ENCODE measurements at places on chromosomes 12 and 14.
A peak's percentile ranks its signal among the peaks of the same experiment; 100 is the strongest.

GRCh38 chr12:61525331-61525730 lies 734.9 kb upstream of the USP15 start:
- no peak for DNase-seq

DNA sequence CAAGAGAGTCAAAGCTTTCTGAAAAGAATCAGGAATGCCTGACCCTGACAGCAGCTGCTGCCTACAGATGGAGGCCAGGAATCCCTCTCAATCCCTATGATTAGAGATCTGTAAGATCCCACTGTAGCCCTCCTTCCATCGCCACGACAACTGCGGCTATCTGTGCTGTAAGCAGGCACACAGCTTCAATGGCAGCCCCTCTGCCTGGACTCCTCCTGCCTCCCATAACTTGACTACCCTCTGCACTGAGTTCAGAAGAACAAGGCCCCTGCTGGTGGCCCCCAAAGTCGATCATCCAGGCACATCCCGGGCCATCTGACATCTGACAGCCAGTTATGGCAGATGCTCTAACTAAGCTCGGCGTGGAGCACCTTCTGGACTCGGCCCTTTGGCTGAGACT lies 2.9 kb downstream of the CLMN start:
- DNase-seq: no peak

GRCh38 chr12:118746960-118747359 lies 234.4 kb upstream of the SRRM4 start:
- no peak for DNase-seq

DNA sequence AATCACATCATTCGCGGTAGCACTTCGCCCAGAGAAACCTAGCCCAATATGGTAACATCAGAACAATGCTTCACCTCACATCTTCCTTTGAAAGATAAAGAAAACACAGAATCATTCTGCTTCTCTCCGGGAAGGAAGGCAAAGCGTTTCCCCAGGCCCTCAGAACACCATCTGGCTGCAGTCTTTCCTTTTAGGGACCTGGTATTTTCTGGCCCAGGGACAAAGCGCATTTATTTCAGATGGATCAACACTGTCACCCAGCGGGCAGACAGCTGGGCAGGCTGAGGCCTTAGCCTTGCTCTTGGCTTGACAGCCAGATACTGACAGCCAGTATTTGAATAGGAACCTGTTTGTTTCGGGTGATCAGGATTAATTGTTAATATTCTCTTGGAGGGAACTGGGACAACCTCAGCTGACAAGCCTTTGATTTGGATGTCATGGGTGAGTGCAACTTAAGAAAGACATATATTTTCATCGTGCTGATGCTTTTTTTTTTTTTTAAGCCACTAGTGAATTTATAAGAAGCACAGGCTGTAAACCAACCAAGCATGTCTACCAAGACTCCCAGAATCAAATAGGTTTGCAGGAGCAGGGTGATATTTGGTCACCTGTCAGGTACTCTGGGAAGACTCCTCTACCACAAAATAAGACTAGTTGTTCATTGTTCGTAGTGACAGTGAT lies 118.9 kb downstream of the VEZT start:
- no peak for DNase-seq

DNA sequence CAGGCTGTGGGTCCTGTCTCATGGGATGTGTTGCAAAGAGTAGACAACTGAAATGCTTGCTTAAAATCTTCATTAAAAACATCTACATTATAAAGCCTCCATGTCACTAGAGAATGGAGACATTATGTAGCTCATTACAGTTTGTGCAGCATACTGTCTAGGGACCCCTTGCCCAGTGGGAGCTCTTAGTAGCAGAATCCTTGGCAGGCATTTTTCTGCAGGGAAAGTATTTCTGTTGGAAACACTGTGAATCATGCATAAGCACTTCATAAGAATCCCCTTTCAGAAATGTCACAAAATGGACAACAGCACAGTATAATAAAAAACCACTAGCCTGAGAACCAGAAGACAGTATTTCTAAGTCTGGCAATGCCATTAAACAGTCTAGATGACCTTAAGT lies 174.3 kb downstream of the MGAT4C start:
- DNase-seq: no peak

- DNase-seq: no peak
These were observed 2.1 kb downstream of the PRPH start for GRCh38 chr12:49296836-49297694.

DNA sequence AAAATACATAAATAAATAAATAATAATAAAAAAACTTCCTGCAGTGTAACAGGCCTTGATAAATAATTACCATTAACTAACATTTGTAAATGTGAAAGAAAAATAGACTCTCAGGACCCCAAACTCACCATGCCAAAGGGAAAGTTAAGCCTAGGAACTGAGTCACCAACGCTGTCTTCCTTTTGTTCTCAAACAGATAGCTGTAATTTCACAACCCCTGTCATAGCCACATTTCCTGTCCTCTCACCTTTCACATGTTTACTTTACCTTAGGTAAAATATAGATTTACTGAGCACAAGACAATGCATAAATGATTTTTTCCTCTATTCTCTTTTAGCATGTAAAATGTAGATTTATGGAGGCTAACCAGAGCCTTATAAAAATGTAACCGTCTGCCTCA lies 35.9 kb upstream of the CHST11 start:
- no peak for DNase-seq

DNA sequence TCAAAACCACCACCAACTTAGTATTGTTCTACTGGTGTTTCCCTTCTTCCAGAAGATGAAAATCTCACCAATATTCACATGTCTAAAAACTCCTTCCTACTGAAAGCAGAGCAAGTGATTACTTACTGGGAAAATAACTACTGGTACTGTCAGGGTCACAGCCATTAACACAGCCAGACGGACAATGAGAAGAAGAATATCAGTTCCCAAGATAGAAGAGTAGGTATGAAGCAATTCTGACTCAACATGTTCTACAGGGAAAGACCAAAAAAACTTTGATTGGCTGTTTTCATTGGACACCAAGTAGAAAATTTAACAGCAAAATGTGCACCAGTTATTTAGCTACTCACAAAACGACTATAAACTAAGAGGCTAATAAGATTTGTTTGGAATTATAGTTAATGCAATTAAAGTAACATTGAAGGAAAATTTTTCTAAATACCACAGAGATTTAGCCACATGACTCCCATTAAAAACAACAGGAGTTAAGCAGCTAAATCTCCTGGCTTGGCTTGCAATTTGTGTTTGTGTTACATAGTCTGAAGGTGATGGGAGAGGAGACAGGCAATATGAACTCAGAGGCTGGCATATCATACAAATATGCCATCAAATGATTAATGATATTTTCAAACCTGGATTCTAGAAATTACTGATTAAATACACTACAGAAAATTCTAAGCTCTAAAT lies 9.5 kb downstream of the SLC38A2 start:
- no peak for DNase-seq

- no peak for DNase-seq
These were observed 18.1 kb downstream of the RFC5 start for GRCh38 chr12:118034429-118035189.

- no peak for DNase-seq
These were observed 6.0 kb downstream of the BTG1 start for GRCh38 chr12:92139634-92140150.

- DNase-seq: peak; percentile 32
These were observed 18.2 kb upstream of the RNASE12 start for GRCh38 chr14:20609215-20610001.

GRCh38 chr14:54727929-54728328 lies 161.0 kb downstream of the SAMD4A start:
- no peak for DNase-seq

DNA sequence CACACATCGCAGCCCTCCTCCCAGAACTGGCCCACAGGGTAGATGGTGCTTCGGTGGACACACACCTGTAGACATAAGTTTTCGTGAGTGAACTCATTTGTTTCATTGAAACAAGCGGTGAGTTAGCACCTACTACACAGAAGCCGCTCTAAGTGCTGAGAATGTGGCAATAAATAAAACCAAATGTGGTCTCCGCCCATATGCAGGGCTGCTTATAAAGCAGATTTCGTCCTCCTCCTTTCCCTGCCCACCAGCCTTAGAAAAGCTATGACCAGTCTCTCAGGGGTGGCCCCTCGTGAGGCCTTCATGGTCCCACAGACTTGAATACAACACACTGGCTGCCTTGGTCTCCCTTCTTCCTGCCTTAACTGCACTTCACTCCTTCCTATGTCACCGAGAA lies 31.1 kb upstream of the ANO2 start:
- DNase-seq: no peak

GRCh38 chr14:22540811-22541360 lies 48.1 kb downstream of the DAD1 start:
- DNase-seq: no peak

DNA sequence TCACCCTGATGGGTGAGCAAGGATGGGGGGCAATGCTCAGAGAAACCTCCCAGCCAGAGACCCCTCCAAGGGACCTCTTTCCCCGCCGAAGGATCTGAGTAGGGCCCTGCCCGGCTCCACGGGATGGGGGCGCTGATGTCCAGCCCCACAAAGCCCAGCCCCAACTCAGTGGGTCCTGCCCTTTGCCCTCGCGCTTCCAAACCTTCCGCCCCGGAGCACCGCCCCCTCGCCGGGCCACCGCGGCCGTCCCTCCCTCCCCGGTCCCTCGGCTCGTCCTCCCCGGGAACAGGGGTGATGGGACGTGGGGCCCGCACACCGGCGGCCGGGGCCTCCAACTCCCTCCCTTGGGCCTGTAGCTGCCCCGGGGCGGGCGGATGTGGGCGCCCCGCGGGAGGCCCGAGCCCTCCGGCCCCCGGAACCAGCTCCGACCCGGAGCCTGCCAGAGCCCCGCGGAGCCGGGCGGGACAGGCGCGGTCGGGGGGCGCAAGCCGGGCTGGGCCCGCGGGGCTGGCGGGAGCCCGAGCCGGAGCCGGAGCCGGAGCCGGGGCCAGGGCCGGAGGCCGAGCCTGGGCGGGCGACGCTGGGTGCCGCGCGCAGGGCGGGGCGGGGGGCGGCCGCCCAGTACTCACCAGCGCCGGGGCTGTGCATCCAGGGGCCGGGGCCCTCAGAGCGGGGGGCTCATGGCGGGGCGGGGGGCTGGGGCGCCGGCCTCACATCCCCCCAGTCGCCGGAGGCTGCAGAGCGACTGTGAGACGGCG lies 386 bp downstream of the HDAC7 start:
- no peak for DNase-seq

DNA sequence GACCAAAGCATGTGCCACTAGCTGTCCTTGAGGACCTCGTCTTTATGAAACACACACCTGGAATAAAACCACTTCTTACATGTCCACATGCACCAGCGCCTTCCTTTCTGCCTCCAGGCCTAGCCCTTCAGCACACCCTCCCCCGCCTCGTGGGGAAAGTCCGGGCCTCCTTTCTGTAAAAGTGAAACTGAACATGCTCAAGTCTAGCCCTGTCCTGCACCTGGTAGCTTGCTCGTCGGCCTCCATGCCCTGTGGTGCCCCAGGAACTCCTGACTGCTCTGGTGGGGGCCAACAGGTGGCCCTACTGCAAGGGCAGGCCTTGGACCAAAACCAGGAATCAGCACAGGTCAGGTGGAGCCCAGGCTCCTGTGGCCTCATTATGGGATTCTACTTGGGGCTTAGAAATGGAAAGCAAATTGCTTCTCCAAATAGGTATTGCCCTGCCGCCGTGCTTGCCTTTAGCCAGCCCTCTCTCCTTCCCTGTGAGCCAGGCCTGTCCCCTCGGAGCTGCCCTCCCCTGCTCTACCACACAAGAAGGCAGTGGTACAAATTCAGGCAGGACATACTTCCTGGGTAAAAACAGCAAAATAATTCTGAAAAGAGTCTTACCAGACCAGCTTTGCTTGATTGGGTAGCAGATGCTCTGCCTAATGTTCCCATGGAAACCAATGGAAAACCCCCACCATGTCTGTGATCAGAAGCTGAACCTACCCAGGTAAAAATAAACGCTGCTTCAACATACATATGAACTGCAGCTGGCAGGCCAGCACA lies 43.5 kb downstream of the ERH start:
- DNase-seq: no peak

GRCh38 chr12:62686938-62687337 lies 220.3 kb downstream of the MON2 start:
- DNase-seq: no peak

DNA sequence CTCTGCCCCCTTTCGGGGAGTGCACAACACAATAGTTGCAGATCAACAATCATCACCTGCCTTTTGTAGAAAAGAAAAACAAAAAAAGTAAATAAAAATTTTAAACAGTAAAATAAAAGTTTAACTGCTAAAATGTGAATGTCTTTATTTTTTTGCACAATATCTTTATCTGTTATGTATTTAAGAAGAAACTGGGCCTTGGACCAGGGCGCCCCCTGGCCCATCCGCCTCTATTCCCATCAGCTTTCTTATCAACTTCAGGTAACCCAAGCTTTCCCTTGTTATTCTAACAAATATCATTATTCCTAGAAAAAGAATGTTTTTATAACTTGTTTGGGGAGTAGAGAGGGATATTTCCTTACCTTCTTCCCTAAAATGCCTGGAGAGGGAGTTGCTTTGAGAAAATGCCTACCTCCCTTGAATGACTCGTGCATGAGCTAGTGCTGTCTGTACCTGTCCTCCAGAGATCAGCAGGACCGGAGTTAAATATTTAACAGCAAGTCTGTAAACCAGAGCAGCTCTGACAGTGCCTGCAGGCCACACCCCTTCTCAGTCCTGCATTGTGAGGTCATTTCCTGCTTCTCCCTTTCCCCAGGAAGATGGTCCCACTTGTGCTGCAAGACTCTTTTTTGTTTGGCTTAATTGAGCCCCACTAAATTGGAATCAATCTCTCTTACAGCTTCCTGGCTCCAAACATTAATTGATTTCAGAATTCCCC lies 192.8 kb upstream of the RGS6 start:
- no peak for DNase-seq

- DNase-seq: no peak
These were observed 1.4 kb upstream of the PRIM1 start for GRCh38 chr12:56753566-56753965.

- DNase-seq: no peak
These were observed 7.4 kb downstream of the SALL2 start for GRCh38 chr14:21518725-21519124.

- no peak for DNase-seq
These were observed 649.8 kb downstream of the RPS29 start for GRCh38 chr14:48936362-48936761.

GRCh38 chr14:99586761-99587459 lies 17.1 kb downstream of the CCDC85C start:
- DNase-seq: no peak

- DNase-seq: no peak
These were observed 262.7 kb downstream of the ATP23 start for GRCh38 chr12:58204071-58204470.

DNA sequence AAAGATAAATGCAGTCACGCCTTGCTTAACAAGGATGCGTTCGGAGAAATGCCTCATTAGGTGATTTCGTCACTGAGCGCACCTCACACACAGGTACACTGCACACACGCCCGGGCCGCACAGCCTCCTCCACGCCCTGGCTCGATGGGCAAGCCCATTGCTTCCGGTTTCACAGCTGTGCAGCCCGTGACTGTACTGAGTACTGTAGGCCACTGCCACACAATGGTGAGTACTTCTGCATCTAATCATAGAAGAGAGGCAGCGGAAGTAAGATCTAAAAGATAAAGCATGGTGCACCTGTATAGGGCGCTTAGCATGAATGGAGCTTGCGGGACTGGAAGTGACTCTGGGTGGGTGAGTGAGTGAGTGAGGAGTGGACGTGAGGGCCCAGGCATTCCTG lies 4.3 kb downstream of the RIMBP2 start:
- DNase-seq: no peak

GRCh38 chr14:31894351-31894750 lies 182.8 kb upstream of the ARHGAP5 start:
- no peak for DNase-seq
